ENCODE measurements at places on chromosomes 2 and 18.

DNA sequence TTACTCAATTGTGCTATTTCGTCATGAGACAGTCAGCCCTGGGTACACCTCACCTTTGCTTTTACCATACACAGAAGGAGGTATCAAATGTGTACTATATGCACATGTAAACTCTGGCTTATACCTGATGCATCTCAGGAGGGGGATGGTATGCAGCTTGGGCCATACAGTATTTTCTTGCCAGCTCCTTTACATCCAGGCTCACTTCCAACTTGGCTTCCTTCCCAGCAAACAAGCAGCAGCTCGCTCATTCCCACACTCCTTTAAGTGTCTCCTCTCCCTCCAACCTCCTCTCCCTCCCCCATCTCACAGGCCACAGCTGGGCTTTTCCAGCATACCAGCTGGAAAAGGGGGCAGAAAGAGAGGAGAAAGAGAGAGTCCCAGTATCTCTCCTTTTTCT, 9.6 kb downstream of the MARCHF4 start:
- no peak for DNase-seq

GRCh38 chr18:37641573-37641972, 76.0 kb upstream of the CELF4 start:
- no peak for DNase-seq

DNA sequence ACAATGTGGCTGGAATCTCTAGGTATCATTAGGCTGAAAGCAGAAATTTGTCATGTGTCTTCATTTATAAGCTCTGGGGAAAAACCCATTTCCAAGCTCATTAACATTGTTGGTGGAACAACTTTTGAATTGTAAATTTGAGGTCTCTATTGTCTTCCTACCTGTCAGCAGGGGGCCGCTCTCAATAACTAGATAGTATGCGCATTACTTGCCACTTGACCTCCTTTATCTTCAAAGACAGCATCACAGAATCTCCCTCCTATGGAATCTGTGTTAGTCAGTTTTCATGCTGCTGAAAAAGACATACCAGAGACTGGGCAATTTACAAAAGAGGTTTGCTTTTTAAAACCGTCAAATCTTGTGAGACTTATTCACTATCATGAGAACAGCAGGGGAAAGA, 223.1 kb downstream of the CALCRL start:
- no peak for DNase-seq

- no peak for DNase-seq
Observed at GRCh38 chr2:231886071-231886681, 40.0 kb downstream of the NPPC start.

DNA sequence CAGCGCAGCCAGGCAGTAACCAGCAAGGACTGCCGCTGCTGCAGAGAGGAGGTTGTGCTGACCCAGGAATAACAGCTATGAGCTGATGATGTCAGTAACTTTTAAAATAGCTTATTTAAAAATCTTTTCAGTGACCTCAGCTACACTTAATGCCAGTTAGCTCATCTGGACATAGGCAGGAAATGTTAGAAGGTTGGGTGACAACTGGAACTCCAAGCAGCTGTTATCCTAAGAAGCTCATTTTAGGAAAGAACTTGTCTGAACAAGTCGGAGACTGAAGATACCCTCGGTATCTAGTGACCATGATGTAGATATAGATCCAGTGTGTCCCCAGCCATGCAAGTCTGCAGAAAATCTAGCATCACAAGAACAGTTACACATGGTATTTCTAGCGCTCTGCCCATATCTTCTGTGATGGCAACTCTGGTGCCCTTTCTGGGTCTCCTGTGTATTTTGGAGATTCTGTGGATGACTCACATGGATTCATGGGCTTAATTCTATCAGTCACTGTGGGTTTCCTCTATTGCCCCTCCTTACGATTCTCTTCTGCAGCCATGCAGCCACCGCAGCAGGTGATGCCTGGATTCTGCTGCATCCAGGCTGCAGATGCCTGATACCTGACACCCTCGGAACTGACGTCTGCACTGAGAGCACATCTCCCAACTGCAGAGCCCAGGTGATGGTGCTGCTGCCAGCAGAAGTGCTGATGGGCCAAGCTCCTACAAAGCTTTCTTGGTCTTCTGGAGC, 19.8 kb upstream of the PLEK start:
- no peak for DNase-seq

- DNase-seq: no peak
Observed at GRCh38 chr2:128273469-128274081, 45.1 kb downstream of the HS6ST1 start.

GRCh38 chr2:45786030-45786835, 134.8 kb downstream of the PRKCE start:
- no peak for DNase-seq

DNA sequence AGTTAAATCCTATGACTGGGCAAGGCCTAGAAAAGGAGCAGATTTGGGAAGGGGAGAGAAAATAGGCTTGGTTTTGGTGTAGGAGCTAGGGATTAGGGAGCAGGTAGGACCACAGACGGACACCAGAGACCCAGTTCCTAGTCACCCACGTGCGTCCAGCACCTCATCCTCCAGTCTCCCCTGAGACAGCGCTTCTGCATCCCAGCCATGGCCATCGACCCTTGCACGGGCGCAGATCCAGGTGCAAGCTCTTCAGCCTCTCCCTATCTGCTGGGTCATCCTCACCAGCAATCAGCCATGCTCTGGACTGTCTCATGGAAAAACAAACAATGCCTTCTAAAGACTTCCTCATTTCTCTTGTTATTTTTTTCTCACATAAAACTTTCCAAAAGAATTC, 246.8 kb upstream of the RAB6C start:
- no peak for DNase-seq

DNA sequence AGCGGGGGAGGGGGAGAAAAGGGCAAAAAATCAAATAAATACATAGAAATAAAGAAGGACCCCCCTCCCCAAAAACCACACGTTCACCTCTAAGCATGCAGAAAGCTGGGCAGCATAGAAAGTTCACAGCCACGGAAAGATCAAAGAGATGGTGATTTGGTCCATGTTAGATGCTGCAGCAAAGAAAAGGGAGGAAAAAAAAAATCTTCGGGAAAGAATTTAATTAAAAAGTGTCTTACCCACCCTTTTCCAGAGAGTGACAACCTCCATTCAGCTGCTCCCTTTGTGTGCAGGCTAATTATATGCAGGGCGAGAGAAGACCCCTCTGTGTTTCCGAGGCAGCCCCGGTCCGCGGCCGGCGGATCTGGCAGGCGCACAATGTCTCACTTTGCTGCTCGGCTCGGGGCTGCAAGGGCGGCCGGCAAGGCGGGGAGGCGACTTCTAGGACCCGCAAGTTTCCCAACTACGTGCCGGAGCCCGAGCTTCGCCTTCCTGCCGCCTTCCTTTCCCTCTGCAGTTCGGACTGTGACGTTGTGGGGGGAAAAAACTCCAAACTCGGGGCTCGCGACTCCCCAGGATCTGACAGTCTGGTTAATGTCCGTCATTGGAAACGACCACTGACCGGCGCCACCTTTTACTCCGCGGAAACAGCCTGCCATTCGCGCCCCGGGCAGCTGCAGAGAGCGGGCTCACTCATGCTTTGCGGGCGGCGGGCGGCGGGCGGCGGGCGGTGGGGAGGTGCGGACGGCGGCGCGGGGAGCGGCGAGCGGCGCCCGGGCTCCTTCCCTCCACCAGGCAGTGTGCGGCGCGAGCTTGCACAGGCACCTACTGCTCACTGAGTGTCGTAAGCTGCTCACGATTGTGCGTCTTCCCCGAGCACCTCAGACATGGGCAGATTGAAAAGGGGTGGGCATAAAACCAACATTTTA, at the start of gene LRRTM1:
TSS of gene LRRTM1 (minus strand) at position 844 of the 929 bp plus-strand sequence. CDS start 933 bp downstream, outside the sequence.
- DNase-seq: no peak

- DNase-seq: no peak
Observed at GRCh38 chr18:25827228-25827627, 263.2 kb downstream of the SS18 start.

GRCh38 chr18:76363436-76364120, 131.5 kb downstream of the ZNF516 start:
- DNase-seq: no peak

DNA sequence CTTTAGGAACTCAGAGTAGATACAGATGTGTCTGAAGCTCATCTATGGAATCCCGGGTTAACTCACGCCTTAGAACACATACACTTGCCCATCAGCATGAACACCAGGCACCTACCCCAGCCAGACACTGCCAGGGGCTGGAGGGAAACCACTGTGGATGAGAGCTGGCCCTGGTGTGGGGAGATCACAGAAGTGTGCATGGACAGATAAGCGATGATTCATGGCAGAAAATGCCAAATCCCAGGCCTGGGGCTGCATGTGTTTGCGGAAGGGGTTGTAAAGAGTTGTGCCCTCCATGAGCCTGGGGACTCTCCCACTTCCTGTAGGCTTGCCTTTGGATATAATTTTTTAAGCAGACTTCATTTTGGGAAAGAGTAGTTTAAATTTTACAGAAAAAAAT, 193.4 kb downstream of the FHOD3 start:
- DNase-seq: no peak

GRCh38 chr2:29117636-29118303, 2.6 kb downstream of the CLIP4 start:
- no peak for DNase-seq

- DNase-seq: no peak
Observed at GRCh38 chr2:11920993-11921583, 174.7 kb downstream of the LPIN1 start.

DNA sequence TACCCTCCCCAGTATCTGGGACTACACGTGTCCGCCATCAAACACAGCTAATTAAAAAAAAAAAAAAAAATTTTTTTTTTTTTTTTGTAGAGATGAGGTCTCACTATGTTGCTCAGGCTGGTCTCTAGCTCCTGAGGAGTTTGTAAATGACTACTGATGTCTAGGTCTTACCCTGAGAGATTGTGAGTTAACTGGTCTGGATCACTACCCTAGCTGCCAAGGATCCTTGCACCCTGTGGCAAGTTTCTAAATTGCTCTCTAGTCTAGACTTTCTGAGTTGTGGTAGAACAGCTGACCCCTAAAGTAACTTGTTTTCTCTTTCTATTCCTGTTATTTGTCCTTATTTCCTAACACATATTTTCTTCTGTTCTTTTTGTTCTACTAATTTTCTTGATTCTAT, 44.5 kb downstream of the ABHD3 start:
- DNase-seq: no peak

DNA sequence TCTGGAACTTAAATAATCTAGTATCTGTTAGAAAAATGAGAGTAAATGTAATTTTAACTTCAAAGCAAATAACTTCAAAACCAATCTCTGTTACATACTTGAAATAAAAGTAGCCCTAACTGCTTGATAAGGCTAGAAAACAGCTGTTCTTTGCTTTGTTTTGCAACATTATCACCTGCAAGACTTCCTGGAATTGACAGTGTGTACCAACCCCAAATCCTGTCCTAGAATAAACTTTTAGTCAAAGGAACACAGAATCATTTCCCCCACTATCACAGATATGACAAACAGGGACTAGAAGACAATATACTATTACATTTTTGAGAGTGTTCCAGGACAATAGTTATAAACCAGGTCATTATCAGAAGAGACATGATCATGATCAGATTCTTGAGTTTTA, 105.3 kb upstream of the PGAP1 start:
- no peak for DNase-seq

GRCh38 chr2:191500884-191501560, 176.9 kb upstream of the NABP1 start:
- DNase-seq: no peak

GRCh38 chr2:101771227-101771902, 73.9 kb downstream of the MAP4K4 start:
- DNase-seq: no peak

GRCh38 chr2:130373808-130374365, 18.0 kb downstream of the PTPN18 start:
- DNase-seq: no peak

- no peak for DNase-seq
Observed at GRCh38 chr2:179650420-179650819, 211.0 kb downstream of the ZNF385B start.

GRCh38 chr2:188628989-188629752, 337.5 kb downstream of the GULP1 start:
- DNase-seq: peak; percentile 91

- peak; percentile 16 for DNase-seq
Observed at GRCh38 chr18:8480506-8481328, 128.5 kb upstream of the RAB12 start.

DNA sequence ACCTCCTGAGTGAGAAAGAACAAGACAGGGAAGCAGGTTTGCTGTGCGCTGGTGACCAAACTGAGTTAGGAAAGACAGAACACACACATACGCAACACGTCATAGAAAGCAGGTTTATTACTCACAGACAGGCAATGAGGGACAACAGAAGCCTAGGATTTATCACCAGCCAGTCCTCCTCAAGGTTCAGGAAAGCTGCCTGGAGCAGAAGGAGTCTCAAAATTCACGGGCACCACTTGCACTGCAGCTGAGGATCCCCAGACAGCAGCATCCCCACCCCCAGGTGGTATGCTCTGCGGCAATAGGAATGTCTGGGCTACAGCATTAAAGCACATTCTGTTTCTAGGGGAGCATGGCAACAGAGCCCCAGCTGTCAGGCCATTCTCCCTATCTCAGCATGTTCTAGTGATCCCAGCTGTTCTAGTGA, 284.4 kb upstream of the RGPD4 start:
- no peak for DNase-seq

- no peak for DNase-seq
Observed at GRCh38 chr2:5756272-5756671, 64.1 kb downstream of the SOX11 start.

DNA sequence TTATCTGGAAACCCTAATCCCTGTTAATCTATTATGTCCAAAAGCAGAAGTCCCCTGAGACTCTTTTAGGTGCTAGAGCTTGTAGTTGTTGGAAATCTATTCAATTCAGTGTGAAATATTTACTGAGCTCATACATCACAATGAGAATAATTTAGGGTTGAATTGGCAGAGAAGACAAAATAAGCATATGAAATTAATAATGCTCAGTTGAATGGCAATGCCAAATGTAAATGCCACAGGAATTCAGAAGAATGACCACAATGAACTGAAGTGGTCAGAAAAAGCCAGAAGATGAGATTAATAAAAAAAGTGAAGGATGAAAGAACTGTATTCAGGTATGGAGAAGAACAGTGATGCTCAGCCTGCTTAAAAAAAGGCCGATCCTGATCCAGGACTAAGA, 8.0 kb upstream of the STAT4 start:
- no peak for DNase-seq

- no peak for DNase-seq
Observed at GRCh38 chr2:9474361-9475057, at the start of gene IAH1. IAH1 (plus strand) TSS chr2:9474551; CDS start chr2:9474567, 16 bp downstream.

DNA sequence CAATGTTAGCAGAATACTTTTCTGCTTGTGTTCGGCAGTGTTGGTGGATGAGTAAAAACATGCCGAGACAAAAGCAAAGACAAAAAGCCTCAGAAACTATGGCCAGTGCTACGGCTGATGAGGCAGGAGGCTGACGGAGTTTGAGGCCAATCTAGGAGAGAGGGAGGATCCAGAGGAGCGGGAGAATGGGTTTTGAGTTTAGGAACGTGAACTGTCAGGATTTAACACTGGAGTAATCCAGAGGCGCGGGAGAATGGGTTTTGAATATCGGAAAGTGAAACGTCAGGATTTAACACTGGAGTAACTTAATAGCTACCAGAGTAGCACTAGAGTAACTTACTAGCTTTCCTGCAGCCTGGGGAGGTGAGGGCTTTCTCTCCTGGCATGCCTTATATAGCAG, 37.4 kb downstream of the LYPD6B start:
- no peak for DNase-seq

Measured in AG09319 (cell line).